NCI-H82 (cell line): ENCODE measurements at places on chromosomes 7 and 10.

DNA sequence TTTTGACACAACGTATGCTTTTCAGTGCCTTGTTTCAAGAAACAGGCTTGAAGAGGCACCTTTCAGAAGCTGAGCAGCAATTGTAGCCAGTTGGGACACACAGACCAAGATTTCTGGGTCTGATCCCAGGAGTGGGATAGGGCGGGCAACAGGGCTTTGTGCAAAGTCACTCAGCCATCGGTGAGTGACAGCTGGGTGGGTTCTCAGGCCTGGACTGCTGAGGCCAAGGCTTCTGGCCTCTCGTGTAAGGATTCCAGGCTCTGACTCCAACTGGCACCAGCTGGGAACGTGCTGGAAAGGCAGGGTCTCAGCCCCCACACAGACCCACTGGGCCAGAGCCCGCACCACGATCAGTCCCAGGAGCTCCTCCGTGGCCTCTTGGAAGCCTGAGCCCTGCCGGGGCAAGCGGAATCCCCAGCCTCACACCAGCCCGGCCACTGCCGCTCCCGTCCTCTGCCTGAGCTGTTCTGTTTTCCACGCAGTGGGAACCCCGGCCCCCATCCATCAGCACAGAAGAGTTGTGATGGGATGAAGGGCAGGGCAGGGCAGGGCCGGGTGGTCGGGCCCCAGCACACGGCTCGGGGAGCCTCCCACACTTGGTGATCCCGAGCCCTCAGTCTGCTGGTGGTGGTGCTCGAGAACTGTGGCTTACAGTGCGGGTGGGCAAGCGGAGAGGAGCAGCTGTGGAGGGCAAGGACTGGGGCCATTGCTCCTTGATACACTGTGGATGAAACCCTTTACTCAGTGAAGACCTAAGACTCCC is 46.8 kb downstream of the VIPR2 start:
- no peak for DNase-seq

DNA sequence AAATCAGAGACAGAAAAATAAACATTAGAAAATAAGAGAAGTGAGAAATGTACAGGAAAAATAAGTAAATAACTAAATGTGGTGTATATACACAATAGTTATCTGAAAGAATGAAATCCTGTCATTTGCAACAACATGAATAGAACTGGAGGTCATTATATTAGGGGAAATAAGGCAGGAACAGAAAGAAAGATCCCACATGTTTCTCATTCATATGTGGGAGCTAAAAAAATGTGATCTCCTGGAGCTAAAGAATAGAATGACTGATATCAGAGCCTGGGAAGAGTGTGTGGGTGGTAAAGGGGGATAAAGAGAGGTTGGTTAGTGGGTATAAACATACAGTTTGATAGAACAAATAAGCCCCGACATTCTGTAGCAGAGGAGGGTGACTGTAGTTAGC is 27.3 kb downstream of the PLXDC2 start:
- no peak for DNase-seq

- DNase-seq, result no peak
Measured at GRCh38 chr7:2860627-2861133, 16.6 kb upstream of the GNA12 start.

DNA sequence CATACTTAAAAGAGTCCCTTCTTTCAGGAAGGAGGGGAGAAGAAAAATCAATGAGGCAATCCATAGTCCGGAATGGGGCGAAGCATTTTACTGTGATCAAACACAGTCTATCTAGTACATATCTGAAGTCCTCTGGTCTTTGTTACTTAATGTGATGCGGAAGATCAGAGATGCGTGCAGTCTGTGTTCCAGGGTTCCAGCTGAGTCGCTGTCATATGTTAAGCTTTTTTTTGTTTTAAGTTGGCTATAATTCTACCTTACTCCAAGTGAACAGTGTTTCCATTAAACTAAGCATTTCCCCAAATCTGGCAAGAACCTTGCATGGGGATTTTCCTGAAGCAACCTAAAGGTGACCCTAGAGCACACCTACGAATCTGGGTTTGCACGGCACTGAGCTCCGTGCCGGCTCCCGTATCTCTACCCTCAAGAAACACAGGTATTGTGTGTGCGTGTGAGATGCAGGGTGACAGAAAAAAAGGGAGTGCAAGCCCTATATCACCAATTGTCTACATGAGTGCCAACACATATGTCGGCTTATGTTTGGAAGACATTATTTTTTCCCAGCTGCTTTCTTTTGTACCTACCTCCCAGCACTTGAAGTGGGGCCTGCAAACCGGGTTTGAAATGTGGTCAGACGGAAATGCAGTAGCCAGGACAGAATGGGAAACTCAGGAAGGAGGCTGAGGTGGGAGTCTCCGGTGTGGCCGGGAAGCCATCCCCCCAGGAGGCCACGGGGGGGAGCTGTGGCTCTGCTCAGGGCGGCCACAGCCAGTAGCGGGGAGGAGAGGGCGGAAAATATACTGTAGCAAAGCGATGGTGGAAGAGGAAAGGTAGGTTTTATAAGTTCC is 435.8 kb upstream of the MGMT start:
- peak; percentile 52 for DNase-seq

- DNase-seq, result peak; percentile 80
Measured at GRCh38 chr7:16646472-16647072, 591 bp downstream of the BZW2 start.

GRCh38 chr7:22152690-22153089 is 204.3 kb downstream of the RAPGEF5 start:
- DNase-seq, result no peak
